ENCODE measurements at places on chromosomes 4 and X. TPM values are rescaled to one million over a fixed set of nuclear protein-coding genes. Genes with fewer than 3 reads are reported as not detected.

The ITGB1BP2 gene
- not detected for polyA plus RNA-seq

The PPEF2 gene
- polyA plus RNA-seq = not detected

The RGS12 gene
- 1.7 TPM for polyA plus RNA-seq

The CAMK2D gene
- 82.2 TPM for polyA plus RNA-seq

The EPHA5 gene
- polyA plus RNA-seq = not detected

The CDS1 gene
- polyA plus RNA-seq = not detected

The GSX2 gene
- not detected for polyA plus RNA-seq

The PCSK1N gene
- not detected for polyA plus RNA-seq

The GAR1 gene
- polyA plus RNA-seq = 10.5 TPM

The KLB gene
- 0.21 TPM for polyA plus RNA-seq

The RADX gene
- polyA plus RNA-seq = 5.6 TPM

The CT55 gene
- not detected for polyA plus RNA-seq

The CENPU gene
- 4.9 TPM for polyA plus RNA-seq

The CSN1S1 gene
- polyA plus RNA-seq = not detected

The AFM gene
- polyA plus RNA-seq = not detected

The FGD1 gene
- 0.80 TPM for polyA plus RNA-seq

The RAB9A gene
- polyA plus RNA-seq = 20.8 TPM

The PDE6B gene
- 30.5 TPM for polyA plus RNA-seq

The CXCL13 gene
- polyA plus RNA-seq = not detected

The NAP1L3 gene
- 0.13 TPM for polyA plus RNA-seq

The HAND2 gene
- not detected for polyA plus RNA-seq

The GPAT3 gene
- polyA plus RNA-seq = not detected

The PSAPL1 gene
- polyA plus RNA-seq = not detected

The ANAPC4 gene
- 14.7 TPM for polyA plus RNA-seq

The UNC5C gene
- polyA plus RNA-seq = not detected

The SERTM2 gene
- polyA plus RNA-seq = not detected

The GPR78 gene
- polyA plus RNA-seq = not detected

The ASB11 gene
- polyA plus RNA-seq = not detected

The HMGN5 gene
- 4.0 TPM for polyA plus RNA-seq

The SYNPO2 gene
- polyA plus RNA-seq = 0.09 TPM

The GALNTL6 gene
- polyA plus RNA-seq = 0.32 TPM

The F9 gene
- polyA plus RNA-seq = not detected

The TLL1 gene
- not detected for polyA plus RNA-seq
